Activated B cell treated with CpG ODN at 0.5 μM for 24 hours (primary cell): ENCODE measurements at places on chromosomes 6 and 20.

DNA sequence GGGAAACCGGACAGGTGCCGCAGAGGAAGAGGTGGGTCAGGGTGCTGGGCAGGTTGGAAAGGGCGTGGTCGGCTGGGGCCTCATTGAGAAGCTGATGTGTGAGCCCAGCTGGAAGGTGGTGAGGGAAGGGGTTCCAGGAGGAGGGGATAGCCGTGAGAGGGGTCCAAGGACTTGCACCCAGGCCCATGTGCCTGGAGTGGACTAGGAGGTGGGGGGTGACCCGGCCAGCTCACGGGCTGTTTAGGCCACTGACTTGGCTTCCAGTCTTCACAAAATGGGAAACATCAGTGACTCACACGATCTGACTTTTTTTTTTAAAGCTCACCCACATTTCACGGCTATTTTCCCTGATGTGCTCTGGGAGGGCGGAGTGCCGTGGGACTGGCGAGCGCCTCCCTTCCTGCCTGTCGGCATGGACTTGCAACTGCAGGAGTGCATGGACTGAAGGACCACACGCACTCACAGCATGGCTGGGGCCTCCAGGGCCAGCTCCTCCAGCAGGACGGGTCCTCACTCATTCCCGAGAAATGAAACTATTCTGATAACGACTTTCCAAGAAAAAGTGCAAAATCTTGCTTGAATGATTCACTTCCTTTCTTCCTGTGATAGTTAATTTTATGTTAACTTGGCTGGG is 13.5 kb upstream of the PDE10A start:
- no peak for DNase-seq

DNA sequence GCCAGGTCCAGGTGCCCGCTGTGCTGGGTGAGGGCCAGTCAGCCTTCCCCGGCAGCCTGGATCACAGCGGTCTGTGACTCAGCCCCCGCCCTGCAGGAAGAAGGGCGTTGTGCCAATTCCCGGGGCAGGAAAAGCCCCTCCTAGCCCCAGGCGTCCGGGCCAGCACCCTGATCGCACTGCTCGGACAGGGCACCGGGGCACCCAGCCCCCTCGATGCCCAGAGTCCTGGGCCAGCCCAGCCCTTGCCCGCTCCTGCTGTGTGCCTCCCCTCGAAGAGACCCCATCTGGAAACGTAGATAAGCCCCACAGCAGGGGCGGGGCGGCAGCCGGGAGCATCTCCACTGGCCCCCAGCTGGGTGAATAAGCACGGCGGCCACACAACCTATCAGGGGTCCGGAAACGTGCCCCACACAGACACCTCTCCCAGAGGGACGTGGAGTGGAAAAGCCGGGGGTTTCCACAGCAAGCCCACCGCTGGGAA is 9.9 kb downstream of the LAMA5 start:
- no peak for DNase-seq

DNA sequence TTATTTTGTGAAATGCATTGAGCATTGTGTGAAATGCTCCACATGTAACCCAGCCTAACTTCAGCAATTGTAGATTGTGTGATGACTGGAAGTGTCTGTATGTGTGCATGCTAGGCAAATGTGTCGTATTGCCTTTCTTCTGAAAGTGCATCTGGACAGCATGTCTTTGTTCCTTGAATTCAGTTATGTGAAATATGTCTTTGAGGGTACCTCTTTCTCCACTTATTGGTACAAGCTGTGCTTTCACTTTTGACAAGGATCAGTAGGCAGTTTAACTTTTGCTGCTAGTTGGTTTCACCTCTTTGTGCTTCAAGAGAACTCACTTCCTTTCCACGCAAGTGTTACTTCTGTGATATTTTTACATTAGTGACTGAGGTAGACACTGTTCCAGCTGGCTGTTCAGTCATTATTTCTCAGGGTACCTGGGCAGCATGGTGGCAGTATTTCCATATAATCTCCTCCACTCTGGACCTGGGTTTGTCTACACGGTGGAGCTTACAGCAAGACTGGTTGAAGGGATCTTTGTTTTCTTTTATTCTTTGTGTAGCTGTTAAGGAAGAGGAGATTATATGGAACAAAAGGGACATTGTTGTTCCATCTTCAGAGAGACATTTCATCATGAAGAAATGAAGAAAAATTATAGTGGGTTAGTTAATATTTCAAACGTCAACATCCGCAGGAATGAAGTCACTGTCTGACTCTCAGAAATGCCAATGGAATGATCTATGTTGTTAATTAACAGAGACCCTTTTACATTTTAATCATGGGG is 175.4 kb downstream of the UTRN start:
- DNase-seq, result no peak

DNA sequence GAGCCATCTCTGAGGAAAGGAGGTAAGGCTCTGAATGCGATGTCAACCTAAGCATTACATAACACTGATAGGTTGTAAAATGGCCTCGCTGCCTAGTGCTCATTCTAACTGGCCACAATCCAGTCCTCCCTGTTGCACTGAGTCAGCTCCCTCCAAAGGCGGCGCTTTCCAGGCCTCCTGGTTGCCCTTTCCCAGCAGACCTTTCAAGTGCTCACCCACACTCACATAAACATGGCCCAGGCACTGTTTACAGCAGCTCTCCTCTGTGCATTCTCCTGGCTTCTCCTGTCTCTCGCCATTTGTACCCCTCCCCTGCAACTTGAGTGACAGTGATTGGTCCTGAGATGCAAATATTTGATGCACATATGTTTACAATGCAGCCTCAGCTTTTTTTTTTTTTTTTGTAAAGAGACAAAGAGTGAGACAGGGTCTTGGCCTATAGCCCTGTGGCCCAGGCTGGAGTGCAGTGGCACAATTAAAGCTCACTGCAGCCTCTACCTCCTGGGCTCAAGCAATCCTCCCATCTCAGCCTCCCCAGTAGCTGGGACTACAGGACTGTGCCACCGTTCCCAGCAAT is 36.8 kb upstream of the PRND start:
- DNase-seq, result no peak

DNA sequence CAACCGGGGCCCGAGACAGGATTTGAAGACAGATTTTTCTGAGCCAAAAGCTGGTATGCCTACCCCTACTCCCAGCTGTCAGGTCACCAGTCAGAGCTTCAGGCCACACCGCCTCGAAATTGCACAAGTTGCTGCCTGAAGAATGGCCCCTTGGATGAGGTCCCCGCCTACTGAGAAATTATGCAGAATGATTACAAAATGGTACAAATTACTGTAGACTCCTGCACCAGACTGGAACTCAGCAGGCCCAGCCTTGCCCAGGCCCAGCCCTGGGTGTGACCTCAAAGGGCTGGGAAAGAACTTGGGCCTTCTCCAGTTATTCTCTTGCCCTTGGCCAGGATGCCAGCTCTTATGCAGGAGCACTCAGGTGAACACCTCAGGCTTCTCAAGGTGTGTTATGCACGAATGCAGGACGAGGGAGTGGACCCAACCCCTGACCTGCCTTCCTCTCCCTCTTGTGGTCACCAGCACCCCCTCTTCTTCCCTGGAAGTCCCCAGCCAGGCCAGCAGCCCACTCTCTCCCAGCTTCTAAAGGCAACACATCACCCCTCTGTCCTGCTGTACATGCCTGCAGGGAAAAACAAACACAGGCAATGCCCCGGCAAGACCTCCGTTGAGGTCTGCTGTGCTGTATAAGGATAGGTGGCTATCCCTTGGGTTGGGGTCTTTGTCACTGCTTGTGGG is 88.7 kb upstream of the NAA20 start:
- no peak for DNase-seq

DNA sequence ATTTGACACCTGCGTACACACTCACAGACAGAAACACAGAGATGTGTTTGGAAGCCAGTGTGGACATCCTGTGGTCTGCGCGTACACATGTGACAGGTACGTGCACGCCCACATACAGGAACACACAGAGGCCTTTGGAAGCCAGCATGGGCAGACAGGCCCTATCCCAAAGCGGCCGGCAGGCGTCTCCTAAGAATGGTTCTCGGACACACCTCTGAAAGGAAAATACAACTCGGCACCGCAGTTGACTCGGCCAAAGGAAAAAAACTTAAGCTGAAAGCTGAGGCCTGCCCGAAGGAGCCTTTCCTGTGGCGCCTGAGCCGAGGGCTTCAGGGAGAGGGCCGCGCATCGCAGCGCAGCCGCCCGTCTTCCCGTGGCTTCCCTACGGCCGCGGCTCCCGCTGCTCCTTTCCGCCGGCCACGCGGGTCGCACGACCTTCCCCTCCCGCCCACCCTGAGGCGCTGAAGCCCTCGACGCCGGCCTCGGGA is 1.4 kb upstream of the CEP43 start:
- DNase-seq, result peak; percentile 42

GRCh38 chr20:48620507-48621375 is 207.1 kb downstream of the PREX1 start:
- DNase-seq, result peak; percentile 70
